GM10248 (cell line): ENCODE measurements at places on chromosomes 11 and 22.

- no peak for DNase-seq
These were observed 712.8 kb upstream of the CNTN5 start for GRCh38 chr11:98307827-98308491.

GRCh38 chr11:123103326-123103980, 41.5 kb upstream of the HSPA8 start:
- DNase-seq = no peak

GRCh38 chr11:59528711-59529110, 17.4 kb downstream of the OR4D9 start:
- DNase-seq = no peak

GRCh38 chr11:62726915-62727164, 417 bp downstream of the HNRNPUL2 start:
- DNase-seq = no peak

DNA sequence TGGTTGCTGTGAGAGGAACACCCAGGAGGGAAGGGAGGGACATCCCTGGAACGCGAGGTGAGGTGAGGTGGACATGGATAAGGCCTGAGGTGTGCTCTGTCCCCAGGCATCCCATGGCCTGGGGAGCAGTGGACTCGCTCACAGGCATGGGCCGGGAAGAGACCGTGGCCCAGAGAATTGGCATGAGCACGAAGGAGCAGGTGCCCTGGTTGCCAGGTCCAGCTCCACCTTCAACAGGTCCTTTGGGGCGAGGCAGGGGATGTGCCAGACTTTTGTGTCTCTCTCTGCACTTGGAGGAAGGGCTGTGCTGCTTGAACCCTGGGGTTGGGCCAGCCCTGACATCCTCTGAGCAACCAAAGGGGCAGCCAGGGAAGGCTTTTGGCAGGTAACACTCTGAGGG, 21.5 kb downstream of the MUC6 start:
- no peak for DNase-seq

DNA sequence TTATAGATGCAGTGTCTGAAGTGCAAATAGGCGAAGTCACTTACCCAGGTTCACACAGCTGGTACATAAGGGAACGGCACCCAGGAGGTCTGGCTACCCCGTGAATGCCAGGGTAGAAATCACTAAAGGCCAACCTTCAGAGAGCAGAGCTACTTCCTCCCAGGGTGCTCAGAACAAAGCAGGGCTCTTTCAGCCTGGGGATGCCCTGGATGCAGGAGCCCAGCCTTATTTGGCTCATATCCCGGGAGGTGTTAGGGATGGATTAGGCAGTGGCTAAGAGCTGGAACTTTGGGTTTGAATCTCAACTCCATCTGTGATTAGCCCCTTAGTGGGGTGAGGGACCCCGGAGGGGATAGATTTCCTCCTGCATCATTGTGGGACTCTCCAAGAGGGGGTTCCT, 33.1 kb upstream of the ASPHD2 start:
- no peak for DNase-seq

DNA sequence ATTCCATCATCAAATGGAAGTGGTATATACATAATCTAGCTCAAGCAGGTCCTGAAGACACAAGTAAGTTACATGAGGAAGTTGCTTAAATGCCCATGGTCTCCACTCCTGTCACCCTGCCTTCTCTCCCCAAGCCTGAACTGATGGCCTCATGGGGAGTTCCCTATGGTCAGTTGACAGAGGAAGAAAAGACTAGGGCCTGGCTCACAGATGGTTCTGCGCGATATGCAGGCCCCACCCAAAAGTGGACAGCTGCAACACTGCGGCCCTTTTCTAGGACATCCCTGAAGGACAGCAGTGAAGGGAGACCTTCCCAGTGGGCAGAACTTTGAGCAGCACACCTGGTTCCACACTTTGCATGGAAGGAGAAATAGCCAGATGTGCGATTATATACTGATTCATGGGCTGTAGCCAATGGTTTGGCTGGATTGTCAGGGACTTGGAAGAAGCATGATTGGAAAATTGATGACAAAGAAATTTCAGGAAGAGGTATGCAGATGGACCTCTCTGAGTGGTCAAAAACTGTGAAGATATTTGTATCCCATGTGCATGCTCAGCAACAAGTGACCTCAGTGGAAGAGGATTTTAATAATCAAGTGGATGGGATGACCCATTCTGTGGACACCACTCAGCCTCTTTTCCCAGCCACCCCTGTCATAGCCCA, 17.3 kb upstream of the CD82 start:
- DNase-seq = no peak

GRCh38 chr11:121035169-121035755, 11.4 kb downstream of the TBCEL start:
- DNase-seq = no peak

GRCh38 chr11:69492201-69492991, 10.9 kb downstream of the LINC01488 start:
- no peak for DNase-seq

DNA sequence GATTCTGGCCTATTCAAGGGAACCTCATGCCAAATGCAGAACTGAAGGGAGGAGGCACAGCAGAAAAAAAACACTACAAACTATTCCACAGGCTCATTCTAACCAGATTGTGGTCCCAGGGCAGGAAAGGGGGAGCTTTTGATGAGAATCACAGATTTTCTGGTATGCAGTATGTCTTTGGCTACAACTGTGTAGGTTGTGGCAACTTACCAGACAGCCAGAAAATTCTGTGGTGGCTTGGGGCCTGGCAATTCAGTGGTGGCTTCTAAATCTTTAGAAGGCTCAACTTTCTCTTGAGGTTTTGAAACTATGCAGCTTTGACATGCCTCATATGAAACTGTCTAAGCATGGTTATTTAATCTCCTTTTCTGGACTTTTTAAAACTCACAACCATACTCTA, 850.8 kb upstream of the CCDC90B start:
- DNase-seq = no peak

DNA sequence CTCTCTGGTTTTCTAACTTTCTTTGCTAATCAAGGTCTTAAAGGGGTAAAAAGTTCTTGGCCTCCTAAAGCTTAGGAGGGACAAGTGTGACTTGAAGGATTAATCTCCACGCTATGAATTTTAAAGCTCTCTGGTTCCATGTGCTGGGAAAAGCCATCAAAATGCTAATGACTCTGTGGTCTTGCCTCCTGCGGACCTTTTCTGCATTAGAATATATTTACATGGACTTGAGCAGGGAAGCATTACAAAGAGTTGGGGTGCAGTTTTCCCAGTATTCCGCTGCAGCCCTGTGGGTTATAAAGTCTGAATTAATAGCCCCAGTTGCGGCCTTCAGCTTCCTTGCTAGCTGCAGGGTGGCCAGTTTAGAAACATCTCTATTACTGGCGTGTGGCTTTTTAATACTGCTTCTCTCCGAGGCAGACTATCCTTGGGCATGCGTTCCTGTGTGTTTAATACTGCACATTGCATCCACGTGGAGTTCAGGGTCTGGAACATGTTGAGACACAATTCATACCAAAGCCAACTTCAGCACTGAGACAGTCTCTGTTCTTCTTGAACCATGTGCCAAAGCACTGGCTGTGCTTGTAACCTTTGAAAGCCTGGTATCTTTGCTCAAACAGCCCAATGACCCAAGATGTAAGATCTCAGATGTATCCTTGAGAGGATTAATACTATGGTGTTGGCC, 27.3 kb downstream of the TSPAN18 start:
- DNase-seq = no peak

DNA sequence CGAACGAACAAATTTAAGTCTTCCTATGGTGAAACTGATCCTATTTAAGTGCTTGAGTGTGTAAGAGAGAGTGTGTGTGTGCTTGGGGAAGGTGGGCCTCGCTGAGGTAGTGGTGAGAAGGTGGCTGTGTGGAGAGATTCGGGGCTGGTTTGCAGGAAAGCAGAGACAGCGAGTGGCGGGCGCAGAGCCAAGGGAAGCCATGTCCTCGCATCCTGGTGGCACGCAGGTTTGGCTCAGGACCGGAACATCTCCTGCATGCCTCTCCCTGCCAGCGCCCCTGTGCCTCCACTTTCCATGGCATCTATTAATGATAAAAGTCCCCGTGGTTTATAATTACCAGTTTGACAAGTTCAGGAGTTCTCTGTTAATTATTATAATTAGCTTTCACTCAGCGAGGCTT, 383.1 kb upstream of the CADM1 start:
- no peak for DNase-seq

GRCh38 chr11:64131683-64132190, 34.2 kb downstream of the MACROD1 start:
- no peak for DNase-seq
